Activated naive CD8-positive, alpha-beta T cell treated with anti-CD3 and anti-CD28 coated beads, Interleukin-2, amount 10 ng/mL, durations not matched to agents 7 days and 5 days (primary cell): ENCODE measurements at places on chromosomes 5 and 9. TPM values are rescaled to one million over a fixed set of nuclear protein-coding genes. Genes with fewer than 3 reads are reported as not detected.

WDR38 gene
- not detected for total RNA-seq

DNA sequence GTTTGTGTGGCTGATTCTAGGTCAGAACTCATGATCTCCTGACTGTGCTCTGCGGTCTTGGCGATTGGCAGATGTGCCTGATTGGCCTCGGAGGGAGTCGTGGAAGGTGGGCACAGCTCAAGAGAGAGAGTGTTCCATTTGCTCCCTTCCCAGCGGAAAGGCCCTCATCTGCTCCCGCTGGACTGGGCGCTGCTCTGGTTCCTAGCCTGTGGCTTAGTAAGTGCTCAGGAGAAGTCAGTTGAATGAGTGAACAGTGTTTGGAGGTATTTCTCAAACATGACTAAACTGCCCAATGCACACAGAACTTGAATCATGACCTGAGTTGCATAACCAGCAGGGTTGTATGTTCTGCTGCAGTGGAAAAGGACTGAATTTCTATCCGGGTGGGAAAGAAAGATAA is 120.2 kb upstream of the PITX1 start:
- DNase-seq = no peak

HTR1A gene
- total RNA-seq = not detected

DNA sequence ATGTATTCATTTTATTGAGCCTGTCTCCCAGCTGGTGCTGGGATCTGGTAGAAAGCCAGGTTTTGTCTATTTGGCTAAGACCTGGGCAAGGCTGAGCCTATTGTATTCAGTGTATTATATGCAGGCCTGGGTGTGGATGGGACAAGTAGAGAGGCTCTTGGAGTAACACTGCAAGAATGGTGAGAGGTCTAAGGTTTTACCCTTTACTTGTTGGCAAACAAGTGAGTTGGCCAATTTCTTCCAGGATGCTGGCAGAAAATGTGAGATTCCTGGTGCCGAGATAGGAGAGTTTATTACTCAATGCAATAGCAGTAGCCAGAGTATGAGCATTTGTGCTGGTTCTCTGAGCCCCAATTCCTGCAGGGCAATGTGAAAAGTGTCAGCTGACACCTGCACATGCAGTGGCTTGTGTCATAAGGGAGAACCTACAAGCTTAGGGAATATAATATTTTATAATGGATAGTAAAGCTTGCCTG is 141.7 kb upstream of the PRLR start:
- no peak for DNase-seq
